Right cardiac atrium (tissue), 5 donors: ENCODE measurements at places on chromosomes 4 and X. TPM values are rescaled to one million over a fixed set of nuclear protein-coding genes. Genes with fewer than 3 reads are reported as not detected.

DNA sequence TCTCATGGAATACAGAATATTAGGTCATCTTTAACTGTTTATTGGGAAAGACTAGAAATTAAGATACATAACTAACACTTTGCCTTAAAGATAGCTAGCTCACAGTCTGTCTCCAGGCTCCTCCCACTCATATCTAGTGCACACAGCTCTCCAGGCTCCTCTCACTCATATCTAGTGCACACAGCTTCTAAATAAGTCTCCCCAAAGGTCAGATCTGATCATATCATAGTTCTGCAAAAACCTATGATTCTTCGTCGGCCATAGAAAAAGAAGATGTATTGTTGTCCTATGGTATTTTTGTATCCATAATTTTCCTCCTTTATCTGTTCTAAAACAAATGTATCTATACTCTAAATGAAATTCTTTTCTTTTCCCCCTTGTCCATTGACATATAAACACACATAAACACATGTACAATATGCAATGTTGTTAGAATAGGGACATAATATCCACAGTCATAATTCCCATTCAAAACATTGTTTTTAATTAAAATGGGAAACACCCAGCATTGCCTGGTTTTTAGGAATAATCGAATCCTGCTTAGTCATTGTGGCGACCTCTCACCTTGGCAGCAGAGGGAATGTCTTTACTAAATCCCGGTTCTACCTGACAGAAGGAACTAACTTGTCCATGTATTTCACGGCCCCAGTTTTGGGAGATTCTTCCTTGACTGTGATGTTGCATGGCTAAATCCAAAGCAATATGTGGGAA lies 1282.0 kb downstream of the PCDH7 start:
- no peak for DNase-seq

DNA sequence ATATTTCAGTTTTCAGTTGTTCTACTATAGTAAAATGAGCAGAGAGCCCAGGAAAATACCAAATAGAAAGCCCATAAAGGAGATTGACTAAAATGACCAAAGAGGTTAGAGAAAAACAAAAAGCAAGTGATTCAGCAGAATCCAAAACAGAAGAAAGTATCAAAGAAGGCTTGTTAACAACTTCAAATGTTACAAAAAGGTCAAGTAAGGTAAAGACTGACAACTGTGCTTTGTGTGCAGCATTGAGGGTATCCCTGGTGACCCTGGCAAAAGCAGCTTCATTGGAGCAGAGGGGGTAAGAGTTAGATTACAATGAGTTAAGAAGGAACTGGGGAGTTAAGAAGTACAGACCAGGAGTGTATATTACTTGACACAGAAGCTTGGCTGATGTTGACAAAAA lies 317.9 kb downstream of the OPHN1 start:
- no peak for DNase-seq

DNA sequence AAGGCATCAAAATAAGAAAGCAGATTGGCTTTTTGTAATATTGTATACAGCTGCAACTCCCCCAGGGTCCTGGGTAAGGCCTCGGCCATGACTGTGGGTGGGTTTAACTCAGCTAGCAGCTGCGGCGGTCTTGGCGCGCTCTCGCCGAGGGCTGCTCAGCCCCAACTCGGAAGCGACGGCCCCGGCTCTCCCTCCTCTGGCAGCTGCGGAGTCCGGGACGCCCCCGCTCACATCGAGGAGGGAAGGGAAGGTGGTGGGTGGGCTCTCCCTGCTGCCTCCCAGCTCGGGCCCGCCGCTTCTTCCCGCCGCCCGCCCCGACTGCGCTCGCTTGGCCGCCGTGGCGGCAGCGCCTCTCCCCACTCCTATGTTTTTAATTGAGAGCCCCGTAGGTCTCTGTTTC lies 51.2 kb downstream of the GPR50 start:
- no peak for DNase-seq

DNA sequence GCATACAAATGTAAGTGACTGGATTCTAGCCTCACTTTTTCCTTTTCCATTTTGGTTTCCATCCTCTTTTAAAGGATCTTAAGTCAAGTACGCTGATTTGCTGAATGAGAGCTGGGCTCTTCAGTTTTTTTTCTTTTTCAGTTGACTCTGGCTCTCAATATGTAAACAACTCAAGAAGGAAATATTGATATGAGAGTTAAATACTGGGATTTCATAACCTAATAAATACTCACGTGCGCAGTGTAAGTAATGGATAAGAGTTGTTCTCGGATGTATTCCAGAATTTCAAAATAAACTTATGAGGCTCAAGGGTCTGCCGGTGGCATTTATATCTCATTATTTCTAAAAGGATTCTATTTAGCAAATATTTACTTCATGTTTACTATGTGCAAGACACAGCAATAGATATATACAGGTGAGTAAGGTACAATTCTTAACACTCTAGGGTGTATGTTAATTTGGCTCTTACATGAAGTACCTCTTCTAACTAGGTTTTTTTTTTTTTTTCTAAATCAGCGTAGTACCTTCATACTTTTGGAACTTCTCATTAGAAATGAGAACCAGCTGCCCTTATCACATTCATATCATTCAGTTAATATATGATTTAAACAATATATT lies 11.0 kb upstream of the MAGEB10 start:
- DNase-seq = no peak

DNA sequence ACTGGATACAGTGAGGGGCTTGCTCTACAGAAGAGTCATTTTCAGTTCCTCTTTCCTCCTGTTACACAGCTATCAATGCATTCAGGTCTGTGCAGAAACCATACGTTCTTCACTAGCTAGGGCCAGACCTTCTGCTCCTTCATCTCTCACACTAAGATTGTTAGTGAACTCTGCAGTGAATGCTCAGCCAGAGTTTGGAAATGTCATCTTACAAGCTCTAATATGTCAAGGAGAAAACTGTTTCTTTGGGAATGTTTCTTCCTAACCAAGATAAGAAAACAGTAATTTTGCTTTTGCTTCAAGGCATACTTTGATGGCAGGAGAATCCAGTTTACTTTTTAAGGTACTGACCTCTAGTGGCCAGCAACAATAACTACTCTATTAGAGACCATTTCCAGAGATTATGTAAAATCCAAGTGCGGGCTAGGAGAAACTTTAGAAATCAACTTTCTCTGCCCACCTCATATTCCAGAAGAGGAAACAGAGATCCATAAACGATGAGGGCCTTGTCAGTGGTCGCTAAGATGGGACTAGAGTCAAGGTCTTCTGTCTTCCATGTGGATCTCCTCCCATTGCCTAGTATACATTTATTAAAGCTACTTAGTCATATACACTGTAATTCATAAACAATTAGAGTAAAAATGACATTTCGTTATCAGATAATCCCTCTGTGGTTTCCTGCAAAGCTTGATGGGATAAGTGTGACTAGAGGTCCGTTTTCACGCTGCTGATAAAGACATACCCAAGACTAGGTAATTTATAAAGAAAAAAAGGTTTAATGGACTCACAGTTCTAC lies 12.1 kb upstream of the CC2D2A start:
- DNase-seq = no peak

- DNase-seq = no peak
Observed at GRCh38 chr4:154574311-154574710, 11.5 kb downstream of the FGB start.

DNA sequence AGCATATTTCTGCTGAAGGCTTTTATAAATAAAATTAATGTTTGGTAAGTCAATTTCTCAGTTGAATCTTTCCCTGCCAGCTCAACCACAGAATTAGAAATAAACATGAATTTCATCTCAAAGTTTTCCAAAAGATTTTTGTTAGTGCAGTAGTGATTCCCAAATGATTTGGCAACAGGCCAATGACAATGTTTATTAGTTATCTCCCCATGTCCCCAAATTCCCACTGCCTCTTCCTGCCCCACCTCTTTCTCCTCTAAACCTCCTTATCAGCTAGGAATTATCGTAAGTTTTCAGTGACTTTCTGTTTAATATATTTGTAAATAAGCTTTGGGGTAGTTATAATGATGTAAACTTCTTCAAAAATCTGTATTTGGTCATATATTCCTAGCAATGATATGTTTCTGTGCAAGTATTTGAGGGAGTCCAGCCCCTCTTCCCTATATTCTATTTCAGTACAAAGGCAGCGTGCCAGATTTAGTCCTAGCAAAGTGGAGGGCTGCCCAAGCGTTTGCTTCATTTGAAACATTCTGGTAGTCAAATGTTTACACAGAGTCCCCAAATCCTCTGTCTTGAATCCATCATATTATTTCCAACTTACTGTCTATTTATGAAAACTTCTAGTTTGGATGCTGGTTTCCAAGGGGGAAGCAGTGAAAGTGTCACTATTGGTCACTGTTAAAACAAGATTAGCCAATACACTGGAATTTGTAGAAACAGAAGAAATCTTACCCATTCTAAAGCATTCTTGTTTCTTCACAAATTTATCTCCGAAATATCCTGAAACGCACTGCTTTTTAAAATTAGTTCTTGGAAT lies 33.7 kb upstream of the ANKRD50 start:
- no peak for DNase-seq

DNA sequence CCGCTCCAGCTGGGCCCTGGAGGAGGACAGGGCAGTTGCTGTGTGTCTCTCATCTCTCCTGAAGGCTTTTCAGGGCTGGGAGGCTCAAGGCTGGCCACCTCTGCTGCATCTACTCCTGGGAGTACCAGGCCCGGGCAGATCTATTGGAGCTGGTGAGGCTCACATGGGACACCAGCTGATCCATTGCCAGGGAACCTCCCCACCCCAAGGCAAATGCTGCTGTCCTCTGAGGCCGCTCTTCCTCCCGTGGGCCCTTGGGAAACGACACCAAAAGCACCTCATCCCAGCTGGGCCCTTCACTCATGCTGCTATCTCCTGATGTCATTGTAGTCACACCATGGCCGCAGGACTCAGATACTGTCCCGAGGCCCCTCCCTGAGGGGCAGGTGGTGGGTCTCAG lies 3.6 kb downstream of the UBL4A start:
- DNase-seq = no peak

Gene SLC6A8
- 131 TPM for polyA plus RNA-seq

Gene ENPP6
- polyA plus RNA-seq = 0.05 TPM
